ENCODE measurements at places on chromosomes 4 and X.

- H3K4me3 ChIP-seq: no peak overlapping the region
- no peaks in the 10 kb centered on the region for H3K27me3 ChIP-seq
- no peak for DNase-seq
- no peaks in the 10 kb centered on the region for H3K36me3 ChIP-seq
- H3K4me1 ChIP-seq: no peaks in the 10 kb centered on the region
Measured at GRCh38 chrX:63128509-63128908, 222.6 kb downstream of the SPIN4 start.

GRCh38 chrX:55796496-55796895, 78.9 kb downstream of the RRAGB start:
- H3K4me3 ChIP-seq: no peak overlapping the region
- no peaks in the 10 kb centered on the region for H3K36me3 ChIP-seq
- no peak overlapping the region for H3K27ac ChIP-seq
- no peaks in the 10 kb centered on the region for H3K4me1 ChIP-seq

- no peak overlapping the region for H3K27ac ChIP-seq
- H3K36me3 ChIP-seq: no peaks in the 10 kb centered on the region
- no peaks in the 10 kb centered on the region for H3K27me3 ChIP-seq
- no peaks in the 10 kb centered on the region for H3K4me1 ChIP-seq
Measured at GRCh38 chrX:22952010-22952409, 47.8 kb upstream of the DDX53 start.

DNA sequence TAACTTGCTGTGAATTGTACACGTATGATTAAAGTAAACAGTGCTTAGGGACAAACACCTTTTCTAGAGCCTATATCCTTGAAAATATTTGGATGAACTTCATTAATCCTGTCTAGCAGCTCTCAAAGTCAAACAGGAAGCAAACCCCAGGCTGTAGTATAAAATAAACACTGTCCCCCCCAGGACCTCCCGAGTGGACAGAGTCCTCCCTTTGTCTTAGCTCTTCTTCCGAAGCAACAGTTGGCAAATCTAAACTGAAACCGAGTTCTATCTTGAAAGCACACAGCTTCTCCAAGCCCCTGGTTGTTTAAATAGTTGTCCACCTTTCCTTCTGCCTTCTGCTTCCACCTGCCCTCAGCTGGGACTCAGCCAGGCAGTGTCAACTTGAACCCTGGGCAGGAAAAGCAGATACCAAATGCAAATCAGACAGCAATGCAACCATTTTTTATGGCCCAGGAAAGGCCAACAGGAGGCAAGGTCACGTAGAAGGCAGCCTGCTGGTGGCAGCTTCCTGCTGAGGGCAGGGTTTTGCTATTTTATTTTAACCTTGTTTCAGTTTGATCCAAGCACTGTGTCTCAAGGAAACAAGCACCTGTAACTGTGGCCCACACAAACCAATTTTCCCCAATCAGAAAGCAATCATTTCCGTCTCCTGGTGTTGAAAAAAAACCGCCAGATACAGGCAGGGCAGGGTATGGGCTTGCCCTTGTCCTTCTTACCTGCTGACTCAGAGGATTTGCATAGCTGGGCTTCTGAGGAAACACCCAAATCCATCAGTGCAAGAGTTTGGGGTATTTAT, 110.3 kb upstream of the KIT start:
- H3K27ac ChIP-seq: no peak overlapping the region
- no peak for DNase-seq
- H3K4me1 ChIP-seq: no peaks in the 10 kb centered on the region
- H3K36me3 ChIP-seq: no peaks in the 10 kb centered on the region
